Smooth muscle cell of the umbilical artery (primary cell): ENCODE measurements at places on chromosomes 5 and 9. TPM values are rescaled to one million over a fixed set of nuclear protein-coding genes. Genes with fewer than 3 reads are reported as not detected.

FOXD4L4 gene
- 0.18 TPM in 1 of 2 replicates, not detected in the other for total RNA-seq

SLC46A2 gene
- total RNA-seq: not detected in 2 replicates

RNF38 gene
- 7.7 and 15.0 TPM in 2 replicates for total RNA-seq

ABO gene
- total RNA-seq: not detected in 2 replicates

MRPL50 gene
- 10.1 and 13.5 TPM in 2 replicates for total RNA-seq

CD14 gene
- total RNA-seq: 0.55 and 0.59 TPM in 2 replicates

NFIB gene
- total RNA-seq: 3.0 and 16.4 TPM in 2 replicates

FRRS1L gene
- total RNA-seq: under 0.01 and 0.28 TPM in 2 replicates

SH3RF2 gene
- total RNA-seq: 1.5 and 7.7 TPM in 2 replicates

CDC20B gene
- total RNA-seq: not detected in 2 replicates

LRRC70 gene
- total RNA-seq: 0.83 and 1.2 TPM in 2 replicates

CNTLN gene
- total RNA-seq: 8.9 and 10.2 TPM in 2 replicates

PCDHGA11 gene
- 12.5 and 19.4 TPM in 2 replicates for total RNA-seq

TAF11L5 gene
- total RNA-seq: not detected in 2 replicates

ZBTB26 gene
- 4.5 and 5.5 TPM in 2 replicates for total RNA-seq

TPRN gene
- total RNA-seq: 6.2 and 8.9 TPM in 2 replicates

NMUR2 gene
- total RNA-seq: not detected in 2 replicates

SIT1 gene
- not detected in 2 replicates for total RNA-seq

ALDH1A1 gene
- total RNA-seq: 141 and 164 TPM in 2 replicates

KYAT1 gene
- total RNA-seq: 6.5 and 13.7 TPM in 2 replicates

GABRB2 gene
- total RNA-seq: 0.30 and 0.32 TPM in 2 replicates

LTC4S gene
- total RNA-seq: 0.59 and 1.0 TPM in 2 replicates

PRSS3 gene
- 2.1 and 3.2 TPM in 2 replicates for total RNA-seq

LCN15 gene
- total RNA-seq: not detected in 2 replicates

ARHGEF39 gene
- total RNA-seq: 0.30 and 0.92 TPM in 2 replicates

PHF24 gene
- 0.05 and 0.30 TPM in 2 replicates for total RNA-seq
